CD4-positive, alpha-beta T cell treated with Interleukin-6 at 100 ng/mL for 8 hours (primary cell): ENCODE measurements at places on chromosomes 1 and 21.

DNA sequence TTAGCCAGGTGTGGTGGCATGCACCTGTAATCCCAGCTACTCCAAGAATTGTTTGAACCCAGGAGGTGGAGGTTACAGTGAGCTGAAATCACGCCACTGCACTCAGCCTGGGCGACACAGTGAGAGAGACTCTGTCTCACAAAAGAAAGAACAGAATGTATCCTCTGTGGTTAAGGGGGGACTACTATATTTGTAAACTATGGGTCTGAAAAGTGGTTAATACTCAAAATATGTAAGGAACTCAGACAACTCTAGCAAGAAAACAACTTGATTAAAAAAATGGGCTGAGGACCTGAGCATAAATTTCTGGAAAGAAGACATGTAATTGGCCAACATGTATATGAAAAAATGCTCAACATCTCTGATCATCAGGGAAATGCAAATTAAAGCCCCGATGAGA is 11.2 kb downstream of the FNBP1L start:
- DNase-seq = no peak

DNA sequence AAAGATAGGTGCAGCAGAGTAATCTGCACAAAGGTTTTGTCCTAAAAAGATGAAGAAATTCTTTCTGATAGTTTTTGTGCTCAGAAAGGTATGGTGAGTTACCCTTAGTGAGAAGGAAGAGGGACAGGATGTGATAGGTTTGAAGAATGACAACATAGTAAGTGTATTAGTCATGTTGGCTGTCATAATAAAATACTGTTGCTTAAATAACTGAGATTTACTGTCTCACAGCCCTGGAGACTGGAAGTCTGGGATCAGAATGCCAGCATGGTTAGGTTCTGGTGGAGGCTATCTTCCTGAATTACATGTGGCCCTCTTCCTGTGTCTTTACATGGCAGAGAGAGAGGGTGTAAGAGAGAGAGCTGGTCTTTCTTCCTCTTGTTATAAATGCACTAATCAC is 965.2 kb downstream of the TTLL7 start:
- DNase-seq = no peak

DNA sequence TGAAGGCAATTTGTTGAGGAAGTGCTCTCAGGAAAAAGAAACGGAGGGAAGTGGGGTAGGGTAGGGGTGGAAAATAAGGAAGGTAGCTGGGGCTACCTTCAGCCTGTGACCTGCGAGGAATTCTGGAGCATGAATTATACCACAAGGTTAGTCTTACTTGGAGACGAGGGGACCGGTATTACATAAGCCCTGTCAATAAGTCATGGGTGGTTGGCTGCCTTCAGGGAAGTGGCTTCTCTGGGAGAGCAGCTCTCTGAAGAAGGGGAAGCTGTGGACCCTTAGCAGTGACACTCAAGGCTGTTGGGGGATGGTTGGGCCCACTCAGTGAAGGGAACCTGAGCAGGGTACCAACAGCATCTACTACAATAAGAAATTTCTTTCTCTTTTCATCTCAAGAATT is 111.3 kb downstream of the TNFSF18 start:
- no peak for DNase-seq

- DNase-seq = no peak
These were observed 362.6 kb upstream of the C1orf174 start for GRCh38 chr1:4262665-4263064.

DNA sequence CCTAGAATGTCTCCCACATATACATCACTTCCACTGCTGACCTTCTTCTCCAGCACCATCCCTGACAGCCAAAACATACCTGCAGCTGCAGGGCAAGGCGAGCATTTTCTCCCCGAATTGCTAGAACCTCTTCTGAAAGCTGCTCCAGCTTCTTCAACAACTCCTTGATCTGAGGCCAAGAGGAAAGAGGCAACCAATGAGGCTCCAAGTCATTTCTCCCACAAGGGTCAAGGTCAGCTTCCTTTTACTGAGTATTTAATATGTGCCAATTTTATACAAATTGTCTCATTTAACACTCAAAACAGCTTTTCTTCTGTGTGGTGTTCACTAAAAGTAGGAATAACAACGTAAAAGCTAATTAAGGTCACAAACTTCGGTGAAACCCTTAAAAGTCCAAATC is 9.4 kb upstream of the PIAS3 start:
- DNase-seq = no peak
